Effector CD4-positive, alpha-beta T cell (primary cell): ENCODE measurements at places on chromosomes 4 and X.

- DNase-seq, result no peak
Observed at GRCh38 chr4:77104791-77105540, 29.2 kb upstream of the CCNI start.

DNA sequence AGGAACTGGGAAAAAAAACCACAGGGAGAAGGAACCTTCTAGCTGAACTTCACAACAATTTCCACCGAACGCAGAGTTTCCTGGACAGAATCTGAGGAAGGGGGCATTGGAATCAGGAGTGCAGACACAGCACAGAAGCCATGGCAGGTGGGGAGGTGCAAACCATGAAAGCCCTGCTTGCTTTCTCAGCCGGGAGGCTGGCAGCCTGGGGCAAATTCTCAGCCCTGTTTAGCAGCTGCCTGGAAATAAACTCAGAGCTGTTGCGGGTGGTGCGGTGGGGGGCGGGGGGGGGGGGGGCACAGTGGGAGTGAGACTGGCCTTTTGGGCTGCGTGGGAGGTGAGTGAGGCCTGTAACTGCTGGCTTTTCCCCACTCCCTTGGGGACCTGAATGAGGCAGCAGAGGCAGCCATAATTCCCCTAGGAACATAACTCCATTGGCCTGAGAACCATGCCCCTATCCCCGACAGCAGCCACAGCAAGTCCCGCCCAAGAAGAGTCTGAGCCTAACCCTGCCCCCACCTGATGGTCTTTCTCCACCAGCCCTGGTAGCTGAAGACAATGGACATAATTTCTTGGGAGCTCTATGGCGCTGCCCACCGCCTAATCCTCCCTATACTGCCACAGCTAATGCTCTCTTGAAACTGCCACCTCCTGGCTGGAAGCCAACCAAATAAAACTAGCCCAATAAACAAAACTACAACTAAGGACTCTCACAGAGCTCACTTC lies 176.3 kb downstream of the FAM13A start:
- DNase-seq, result no peak

DNA sequence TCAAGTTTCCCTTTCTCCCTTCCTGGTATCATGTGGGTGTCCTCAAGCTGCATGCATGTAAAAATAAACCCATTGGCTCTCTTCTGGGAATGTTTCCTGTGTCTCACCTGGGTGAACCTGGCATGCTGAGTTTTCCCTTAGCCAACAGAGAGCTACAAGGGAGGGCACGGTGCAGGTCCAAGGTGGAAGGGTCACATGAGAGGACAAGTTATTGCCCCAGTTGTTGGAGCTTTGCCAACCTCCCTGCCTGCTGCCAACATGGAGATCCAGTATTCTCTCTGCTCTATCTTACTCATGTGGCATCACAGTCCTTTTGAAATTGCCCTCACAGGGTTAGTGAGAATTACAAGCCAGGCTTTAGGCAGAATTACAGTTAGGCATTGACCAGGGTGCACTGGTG lies 196.1 kb upstream of the GYPA start:
- no peak for DNase-seq

- no peak for DNase-seq
Observed at GRCh38 chrX:130810561-130810960, 92.4 kb downstream of the ENOX2 start.

DNA sequence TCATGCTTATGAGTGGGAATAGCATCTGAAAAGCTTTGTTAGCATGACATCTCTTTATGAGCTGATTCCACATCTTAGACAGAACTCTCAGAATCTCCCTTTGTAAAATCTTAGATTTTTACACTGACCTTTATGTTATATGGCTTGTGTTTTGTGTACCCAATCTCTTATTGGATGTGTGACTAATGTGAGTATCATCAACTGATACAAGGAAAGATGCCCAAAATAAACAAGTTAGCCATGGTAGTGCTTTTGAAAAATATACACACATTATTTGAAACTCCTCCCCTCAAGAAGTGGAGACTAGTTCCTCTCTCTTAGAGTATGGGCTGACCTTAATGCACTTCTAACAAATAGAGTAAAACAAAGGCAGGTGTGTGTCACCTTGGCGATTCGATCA lies 160.1 kb upstream of the NRK start:
- DNase-seq, result no peak

DNA sequence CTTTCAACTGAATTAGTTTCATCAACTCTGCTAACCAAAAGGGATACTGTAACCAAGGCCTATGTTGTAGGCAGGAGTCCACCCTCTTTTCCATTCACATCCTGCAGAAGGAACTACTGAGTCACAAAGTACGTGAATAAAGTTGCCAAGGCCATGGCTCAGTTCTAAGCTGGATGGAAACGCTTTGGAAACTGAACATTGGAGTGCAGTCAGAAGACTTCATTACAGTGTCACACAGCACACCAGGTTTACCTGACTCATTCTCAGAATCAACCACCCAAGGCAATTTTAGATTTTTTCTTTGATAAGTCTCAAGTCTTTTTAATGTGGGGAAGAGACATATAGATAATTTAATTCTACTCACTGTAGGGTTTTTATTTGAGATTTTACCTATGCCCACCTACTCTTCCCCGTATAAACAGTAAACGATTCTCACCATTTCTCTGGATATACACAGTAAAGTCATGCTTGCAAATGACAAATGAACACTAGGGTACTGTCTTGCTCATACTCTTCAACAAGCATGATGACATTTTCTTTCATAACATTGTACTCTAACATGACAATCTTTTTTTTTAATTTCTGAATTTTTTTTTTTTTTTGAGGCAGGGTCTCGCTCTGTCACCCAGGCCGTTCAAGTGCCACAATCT lies 58.9 kb upstream of the RBM47 start:
- DNase-seq, result no peak

- DNase-seq, result no peak
Observed at GRCh38 chrX:85569686-85570085, 190.2 kb upstream of the POF1B start.

DNA sequence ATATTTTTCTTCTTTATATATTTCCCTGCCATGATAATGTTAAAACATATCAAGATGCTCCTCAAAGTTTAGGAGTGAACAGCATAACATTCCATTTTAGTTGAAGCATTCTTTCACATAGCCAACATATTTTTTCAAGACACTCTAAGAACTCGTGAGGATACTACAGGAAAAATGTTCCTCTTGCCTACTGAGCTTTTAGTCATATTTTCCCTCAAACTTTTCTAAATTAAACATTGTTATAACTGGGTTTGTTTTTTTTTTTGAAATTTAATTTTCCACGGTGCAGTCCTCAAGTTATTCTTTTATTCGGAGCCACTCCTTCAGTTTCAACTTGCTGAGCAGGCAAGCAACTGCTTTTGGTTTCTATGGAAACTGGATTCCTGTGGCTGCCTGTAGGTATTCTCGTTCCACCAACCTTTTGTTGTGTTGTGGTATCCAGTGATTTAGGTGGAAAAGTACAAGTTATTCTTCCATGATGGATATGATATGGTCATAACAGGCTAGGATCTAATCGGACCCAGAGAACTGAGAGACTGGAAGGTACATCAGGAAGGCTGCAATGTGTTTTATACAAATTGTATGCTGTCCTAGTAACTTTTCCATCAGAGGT lies 248.0 kb downstream of the TRIML1 start:
- DNase-seq, result no peak

DNA sequence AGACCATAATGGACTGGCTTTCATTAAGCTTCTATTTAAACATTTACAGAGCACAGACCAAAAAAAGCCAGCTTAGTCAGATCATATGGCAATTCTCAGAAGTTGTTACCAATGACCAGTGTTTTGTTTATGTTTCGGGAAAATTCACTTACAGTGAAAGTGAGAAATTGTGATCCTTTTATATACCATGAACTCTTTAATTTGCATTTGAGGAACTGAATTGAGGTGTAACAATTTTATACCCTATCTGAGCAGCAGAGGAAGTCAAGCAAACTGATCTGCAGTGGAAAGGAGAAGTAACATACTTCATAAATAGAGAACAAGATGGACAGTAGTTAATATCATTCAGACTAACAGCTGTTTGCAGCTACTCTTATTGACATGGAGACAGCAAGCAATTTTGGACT lies 97.1 kb downstream of the TMA16 start:
- DNase-seq, result no peak

GRCh38 chr4:123230061-123230460 lies 166.5 kb upstream of the SPRY1 start:
- DNase-seq, result no peak

GRCh38 chr4:8828869-8829268 lies 42.8 kb downstream of the HMX1 start:
- DNase-seq, result no peak

DNA sequence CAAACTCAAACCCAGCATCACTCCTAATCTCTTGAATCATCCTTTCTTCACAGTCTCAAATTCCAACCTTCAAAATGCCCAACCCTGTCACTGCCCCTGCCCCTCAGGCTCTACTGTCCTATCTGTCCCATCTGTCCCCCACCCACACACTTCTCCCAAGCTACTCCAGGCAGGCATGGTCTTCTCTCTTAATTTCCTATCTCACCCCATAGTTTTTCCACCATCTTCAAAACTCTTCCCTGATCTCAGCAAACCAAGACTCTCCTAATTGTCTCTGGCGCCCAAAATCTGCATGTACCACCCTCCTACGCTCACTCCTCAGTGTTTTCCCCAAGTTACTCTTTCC lies 644 bp downstream of the LAMP2 start:
- no peak for DNase-seq

DNA sequence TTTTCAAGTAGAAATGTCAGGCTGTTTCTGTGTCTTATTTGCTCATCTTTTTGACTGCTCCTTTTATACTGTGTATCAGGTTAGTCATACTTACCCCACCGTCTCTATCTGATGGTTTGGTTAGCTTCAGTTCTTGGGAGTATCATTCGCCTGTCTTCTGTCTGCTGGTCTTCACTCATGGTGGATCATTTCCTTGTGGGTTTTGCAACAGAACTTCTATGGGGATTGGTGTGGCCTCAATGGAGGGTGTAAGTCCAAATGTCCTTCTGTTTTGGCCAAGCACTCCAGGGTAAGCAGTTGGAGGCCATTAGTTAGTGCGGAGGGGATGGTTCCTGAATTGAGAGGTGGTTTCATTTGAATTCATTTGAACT lies 7.2 kb downstream of the ABCD1 start:
- no peak for DNase-seq

- peak; percentile 43 for DNase-seq
Observed at GRCh38 chr4:15649914-15650545, 5.1 kb downstream of the FBXL5 start.

DNA sequence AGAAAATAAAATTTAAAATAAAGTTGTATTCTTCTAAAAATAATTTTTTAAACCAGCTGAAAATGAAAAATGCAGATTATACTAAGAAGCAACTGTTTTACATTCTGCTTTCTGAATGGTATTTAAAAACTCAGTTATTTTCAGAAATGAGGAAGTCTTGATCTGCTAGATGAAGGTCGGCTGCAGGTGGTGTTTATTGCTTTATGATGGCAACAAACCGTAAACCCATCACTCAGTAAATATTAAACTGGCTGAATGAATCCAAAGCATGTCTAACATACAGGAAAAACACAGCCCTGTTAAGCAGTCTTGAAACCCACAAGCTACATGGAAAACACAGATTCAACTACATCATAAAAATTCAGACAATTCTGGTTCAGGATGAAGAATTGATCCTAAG lies 29.3 kb downstream of the DYNLT3 start:
- DNase-seq, result no peak

DNA sequence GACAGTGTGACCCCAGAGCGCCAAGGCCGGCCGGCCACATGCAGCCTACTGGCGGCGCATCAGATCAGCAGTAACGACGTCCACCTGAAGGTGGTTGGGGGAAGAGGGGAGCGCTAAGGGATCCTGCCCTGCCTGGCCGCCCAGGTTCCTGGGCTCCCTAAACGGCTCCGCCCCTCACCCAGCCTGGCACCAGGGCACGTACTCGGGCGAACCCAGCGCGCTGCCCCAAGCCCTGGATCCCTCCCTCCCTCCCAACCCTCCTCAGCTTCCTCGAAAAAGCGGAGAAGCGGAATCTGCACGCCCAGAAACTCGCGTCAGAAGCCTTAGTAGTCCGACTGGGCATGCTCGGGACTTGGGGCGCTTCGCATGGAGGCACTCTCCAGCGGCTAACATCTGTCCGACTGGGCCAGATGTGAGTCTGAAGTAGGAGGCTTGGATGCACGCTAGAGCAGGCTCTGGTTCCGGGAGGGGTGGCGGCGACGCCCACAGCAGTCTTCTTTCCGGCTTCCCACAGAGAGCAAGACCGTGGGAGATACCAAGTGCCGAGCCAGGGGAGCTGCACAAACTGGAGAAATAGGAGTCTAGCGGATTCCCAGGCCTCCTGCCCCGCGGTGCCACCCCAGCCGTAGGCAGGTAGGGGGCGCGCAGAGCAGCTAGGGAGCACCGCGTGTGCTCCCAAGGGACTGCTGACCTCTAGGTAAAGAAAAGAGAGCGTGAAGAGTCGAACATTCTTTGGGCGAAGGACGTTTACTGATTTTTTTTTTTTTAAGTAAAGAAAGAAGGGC lies 114.3 kb upstream of the TEX13C start:
- no peak for DNase-seq

GRCh38 chrX:26442340-26442739 lies 226.4 kb downstream of the MAGEB5 start:
- DNase-seq, result no peak

DNA sequence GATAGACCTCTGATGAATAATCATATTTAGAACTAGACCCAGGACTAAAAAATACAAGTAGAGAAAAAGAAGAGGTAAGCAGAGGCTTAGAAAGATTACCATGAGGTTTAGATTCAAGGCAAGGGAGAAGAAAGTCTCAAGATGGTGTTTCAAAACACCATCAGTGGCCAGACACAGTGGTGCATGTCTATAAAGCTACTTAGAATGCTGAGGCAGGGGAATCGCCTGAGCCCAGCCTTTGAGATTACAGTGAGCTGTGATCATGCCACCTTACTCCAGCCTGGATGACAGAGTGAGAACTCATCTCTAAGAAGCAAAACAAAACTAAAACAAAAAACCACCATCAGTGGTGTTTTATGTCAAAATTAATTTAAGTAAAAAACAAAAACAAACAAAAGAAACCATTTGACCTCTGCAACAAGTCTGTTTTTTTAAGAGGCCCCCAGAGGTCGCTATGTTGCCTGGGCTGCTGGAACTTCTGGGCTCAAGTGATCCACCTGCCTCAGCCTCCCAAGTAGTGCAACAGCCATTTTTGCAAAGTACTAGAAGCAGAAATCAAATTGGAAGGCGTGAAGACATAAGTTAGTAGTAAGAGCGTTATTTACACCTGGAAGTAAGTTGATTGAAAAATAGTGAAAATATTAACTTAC lies 784.3 kb downstream of the ADGRL3 start:
- DNase-seq, result no peak

DNA sequence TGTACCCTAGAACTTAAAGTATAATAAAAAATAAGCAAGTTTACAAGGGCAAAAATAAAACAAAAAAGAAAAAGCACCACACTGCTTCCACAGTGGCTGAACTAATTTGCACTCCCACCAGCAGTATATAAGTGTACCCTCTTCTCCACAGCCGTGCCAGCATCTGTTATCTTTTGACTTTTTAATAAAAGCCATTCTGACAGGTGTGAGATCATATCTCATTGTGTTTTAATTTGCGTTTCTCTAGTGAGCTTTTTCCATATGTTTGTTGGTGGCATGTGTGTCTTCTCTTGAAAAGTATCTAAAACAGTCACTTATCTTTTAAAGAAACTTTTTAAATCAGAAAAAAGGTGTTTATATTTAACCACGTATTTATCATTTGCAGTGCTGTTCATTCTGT lies 71.3 kb downstream of the NFKB1 start:
- DNase-seq, result no peak
